Left colon (tissue), 2 donors: ENCODE measurements at places on chromosomes 13 and 19.

GRCh38 chr13:110001670-110002275, 215.4 kb upstream of the IRS2 start:
- DNase-seq = no peak

DNA sequence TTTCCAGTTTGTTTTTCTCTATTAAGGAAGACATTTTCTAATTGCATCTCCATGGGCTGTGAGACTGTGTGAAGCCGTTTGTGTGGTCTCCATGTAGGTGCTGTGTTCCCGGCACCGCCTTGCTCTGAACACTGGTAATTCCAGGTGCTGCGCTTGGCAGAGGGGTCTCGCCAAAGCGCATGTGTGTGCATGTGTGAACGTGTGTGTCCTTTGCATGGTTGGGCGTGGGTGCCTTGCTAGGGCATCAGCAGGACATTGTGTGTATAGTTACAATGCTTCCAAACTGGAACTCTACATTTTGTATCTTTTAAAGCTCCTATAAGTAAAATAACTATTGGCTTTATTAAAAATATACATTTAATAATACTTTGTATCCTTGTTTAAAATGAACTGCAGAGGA, 9.8 kb upstream of the GPI start:
- DNase-seq = no peak

- DNase-seq = no peak
Measured at GRCh38 chr13:55967055-55967454, 1173.7 kb upstream of the PRR20A start.

DNA sequence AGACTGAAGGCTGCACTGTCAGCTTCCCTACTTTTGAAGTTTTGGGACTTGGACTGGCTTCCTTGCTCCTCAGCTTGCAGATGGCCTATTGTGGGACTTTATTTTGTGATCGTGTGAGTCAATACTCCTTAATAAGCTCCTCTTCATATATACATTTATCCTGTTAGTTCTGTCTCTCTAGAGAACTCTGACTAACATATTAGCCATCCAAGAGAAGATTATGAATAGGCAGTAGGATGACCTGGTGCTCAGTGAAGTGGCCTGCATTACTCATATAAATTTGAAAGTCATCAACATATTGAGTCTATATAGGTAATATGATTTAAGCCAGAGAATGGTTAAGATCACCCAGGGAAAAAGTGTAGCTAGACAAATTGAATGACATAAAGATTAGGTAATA, 136.3 kb upstream of the UFM1 start:
- no peak for DNase-seq

- DNase-seq = no peak
Measured at GRCh38 chr13:103192511-103193135, 126.4 kb upstream of the SLC10A2 start.

GRCh38 chr19:45762870-45763631, 6.0 kb downstream of the SIX5 start:
- DNase-seq = no peak

GRCh38 chr13:110244976-110245375, 62.0 kb downstream of the COL4A1 start:
- no peak for DNase-seq

DNA sequence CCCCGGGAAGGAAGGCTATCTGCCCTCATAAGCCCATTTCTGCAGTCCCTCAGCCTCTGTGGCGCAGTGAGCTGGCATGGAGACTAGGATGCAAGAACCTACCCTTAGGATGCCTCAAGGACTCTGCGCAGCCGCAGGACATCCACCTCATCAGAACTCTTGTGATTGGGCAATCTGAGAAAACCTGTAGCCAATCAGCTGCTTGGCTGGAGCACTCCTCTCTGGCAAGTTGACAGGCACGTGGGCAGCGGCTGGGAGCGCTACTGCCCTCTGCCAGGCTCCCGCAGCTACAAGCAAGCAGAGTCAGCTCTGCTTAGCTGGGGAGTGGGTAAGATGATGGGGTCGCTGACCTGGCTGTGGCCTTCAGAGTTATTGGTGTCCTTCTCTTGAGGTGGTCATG, 1.5 kb upstream of the ECSIT start:
- DNase-seq = peak; percentile 77

DNA sequence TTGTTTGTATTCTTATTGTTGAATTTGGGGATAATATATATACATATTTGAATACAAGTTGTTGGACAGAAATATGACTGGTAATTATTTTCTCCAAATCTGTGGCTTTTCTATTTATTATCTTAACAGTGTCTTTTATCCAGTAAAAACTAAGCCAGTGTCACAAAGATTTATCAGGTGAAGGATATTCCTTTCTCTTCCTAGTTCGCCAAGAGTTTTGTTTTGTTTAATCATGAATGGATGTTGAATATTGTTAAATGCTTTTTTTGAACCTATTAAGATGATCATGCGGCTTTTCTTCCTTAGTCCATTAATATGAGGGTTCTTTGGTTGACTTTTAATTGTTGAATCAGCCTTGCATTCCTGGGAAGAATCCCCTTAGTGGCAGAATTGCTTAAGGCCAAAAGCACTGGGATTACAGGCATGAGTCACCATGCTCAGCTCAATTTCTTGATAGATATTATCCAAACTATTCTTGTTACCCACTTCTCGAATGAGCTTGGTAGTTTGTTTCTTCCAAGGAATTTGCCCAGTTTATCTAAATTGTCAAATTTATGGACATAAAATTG, 53.3 kb downstream of the TEX26 start:
- no peak for DNase-seq

DNA sequence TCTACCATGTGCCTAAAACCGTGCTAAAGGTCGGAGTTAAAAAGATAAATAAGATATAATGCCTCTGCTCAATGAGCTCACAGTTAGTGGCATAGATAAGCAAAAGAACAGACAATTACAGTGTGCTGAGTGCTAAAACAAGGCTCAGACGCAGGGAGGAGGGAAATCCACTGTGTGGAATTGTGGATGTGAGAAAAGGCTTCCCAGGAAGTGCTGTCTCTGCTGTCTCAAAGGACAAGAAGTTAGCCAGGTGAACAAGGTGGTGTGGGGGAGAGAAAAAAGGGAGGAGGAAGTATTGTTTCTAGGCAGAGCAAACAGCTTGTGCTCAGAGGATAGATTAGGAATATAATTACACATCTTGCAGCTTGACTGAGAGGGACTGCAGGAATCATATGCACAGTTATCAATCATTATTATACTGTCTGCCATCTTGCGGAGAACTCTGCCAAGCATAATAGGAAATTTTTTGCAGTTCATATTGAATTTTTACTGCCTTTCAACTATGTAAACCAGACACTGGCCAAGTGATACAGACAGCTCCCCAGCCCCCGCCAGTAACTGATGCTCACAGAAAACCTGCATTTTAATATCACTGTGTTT, 9.3 kb downstream of the C13orf42 start:
- DNase-seq = no peak

GRCh38 chr19:5960005-5961001, 17.6 kb downstream of the RANBP3 start:
- DNase-seq = no peak

DNA sequence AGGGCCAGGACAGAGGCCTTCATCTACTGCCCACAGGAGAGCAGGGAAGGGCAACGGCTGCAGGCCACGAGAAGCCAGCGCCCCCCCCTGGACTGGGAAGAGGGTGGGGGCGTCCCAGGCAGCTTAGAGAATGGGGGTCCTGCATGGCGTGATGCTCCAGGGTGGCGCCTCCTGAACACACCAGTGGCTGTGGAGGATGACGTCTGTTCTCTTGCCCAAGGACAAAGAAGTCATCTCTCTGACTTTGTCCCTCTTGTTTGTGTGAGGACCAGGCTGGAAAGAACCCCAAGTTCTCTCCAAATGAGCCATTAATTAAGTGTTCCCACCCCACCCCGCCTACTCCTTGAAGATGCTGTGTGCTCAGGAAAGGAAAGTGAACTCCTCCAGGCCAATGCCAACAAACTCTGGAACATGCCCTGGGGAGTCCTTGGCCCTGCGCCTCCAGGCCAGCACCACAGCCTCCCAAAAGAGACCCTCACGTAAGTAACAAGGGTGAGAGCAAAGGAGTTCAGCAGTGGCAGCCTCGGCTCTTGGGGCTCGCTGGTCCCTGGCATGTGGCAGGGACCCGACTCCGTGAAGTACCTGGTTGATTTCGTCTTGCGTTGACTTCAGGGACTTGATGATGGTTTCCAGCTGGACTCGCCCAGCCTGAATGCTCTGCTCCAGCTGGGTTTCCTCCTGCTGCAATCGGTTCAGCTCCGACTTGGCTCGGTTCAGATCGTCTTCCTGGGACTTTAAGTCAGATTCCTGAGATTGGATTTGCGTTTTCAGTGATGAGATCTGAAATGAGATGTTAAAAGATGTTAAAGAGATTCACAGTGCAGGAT, 68.4 kb downstream of the EPS15L1 start:
- no peak for DNase-seq

DNA sequence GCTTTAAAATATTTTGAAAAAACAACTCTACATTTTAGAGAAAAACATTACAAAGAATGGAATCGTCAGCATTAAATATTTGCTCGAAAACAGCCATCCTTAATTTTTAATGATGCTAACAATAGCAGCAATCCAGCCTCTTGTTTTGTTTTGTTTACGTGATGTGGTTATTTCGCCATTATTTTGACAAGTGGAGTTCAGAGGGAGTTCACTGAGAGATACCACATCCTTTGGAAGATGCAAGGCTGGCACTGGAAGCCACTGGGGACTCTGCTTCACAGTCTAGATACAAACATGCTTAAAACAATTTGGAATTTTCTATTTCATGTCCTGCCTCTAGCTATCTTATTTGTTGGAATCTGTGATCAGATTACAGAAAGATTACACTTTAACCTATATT, 556.3 kb downstream of the PCDH17 start:
- no peak for DNase-seq

GRCh38 chr13:42056146-42056545, 7.7 kb downstream of the DGKH start:
- DNase-seq = no peak

DNA sequence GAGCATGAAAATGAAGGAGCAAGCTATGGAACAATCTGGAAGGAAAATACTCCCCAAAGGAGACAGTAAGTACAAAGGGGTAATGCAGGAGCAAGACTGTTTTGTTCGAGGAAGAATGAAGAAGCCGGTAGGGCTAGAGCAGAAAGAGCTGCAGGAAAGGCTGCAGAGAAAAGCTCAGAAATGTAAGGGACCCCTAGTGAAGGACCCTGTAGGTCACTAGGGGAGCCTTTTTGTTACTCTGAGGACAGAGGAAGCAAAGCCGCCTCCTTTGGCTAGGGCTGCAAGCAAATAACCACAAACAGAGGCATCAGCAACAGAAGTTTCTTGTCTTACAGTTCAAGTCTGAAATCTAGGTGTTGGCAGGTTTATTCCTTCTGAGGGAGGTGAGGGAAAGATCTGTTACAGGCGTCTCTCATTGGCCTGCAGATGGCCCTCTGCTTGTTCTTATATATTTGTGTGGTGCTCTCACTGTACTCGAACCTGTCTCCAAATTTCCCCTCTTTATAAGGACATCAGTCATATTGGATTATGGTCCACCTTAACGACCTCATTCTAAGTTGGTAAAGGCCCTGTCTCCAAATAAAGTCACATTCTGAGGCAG, 362.3 kb downstream of the COG6 start:
- no peak for DNase-seq

GRCh38 chr13:26503826-26504594, 53.5 kb upstream of the WASF3 start:
- no peak for DNase-seq

- no peak for DNase-seq
Measured at GRCh38 chr13:75959861-75960481, 323.8 kb downstream of the LMO7 start.

DNA sequence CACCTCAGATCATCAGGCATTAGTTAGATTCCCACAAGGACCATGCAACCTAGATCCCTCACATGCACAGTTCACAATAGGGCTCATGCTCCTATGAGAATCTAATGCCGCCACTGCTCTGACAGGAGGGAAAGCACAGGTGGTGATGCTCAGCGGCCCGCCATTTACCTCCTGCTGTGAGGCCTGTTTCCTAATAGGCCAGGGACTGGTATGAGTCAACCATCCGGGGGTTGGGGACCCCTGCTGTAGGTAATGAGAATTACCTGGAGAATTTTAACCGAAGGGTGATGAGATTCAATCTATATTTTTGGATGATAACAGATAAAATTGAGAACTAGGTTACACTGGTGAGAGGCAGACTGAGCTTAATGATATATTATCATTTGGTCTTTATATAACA, 101.4 kb downstream of the LACC1 start:
- DNase-seq = no peak

- no peak for DNase-seq
Measured at GRCh38 chr13:92262100-92262788, 863.8 kb downstream of the GPC5 start.

DNA sequence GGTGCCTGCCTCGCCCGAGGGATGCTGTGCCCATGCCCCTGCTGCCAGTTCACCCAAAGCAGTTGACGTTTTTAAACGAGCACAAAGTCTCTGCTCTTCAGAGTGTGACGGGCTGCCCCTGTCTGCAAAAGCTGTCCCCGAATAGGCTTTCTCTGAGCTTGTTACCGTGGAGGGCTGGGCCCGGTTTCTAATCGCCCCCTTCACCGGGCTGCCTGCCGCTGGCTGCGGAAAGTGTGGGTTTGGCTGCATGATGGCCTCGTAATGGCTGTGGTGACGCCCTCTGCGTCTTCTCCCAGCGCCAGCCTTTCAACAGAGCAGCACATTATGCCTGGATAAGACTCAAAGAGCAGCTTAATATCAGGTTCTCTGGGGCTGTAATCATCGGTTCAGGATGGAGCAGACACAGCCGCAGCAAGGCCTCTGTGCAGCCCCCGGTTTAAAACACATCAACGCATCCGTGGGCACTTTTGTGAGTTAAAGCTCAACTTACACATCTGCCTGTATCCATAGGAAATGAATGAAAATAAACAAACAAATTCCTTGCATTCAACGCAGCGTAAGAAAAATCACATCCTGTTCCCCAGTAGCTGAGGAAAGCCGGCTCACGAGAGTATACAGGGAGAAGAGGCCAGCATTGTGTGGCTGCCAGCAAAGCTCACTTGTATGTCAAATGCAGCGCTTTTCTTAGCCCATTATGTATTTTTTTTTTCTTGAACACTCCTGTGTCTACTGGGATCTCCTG, 166.4 kb upstream of the SOX1 start:
- DNase-seq = no peak
